Pons (tissue), 1 donor: ENCODE measurements at places on chromosomes 4 and X.

GRCh38 chrX:70168238-70169188 lies 8.8 kb upstream of the DGAT2L6 start:
- DNase-seq = no peak

DNA sequence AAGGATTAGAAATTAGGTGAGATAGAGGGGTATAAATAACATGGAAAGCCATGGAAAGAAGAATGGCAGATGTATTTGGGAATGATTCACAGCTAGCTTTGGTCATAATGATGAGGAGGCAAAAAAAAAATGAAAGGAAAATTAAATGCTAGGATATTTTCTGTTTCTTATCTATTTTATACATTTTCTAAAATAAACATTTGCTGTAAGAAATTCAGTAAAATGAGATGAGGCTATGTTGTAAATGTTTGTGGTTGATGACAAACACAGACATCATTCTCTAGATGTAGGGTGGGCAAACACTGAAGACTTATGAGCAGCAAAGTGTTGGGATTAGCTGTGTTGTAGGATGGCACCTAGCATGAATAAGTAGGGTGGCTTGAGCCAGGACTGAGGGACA lies 407.1 kb downstream of the IL15 start:
- DNase-seq = no peak

- no peak for DNase-seq
These were observed 28.3 kb upstream of the OPHN1 start for GRCh38 chrX:68461576-68461975.

- DNase-seq = no peak
These were observed 345 bp downstream of the SLC6A8 start for GRCh38 chrX:153688071-153688470.

GRCh38 chrX:123899701-123900100 lies 39.8 kb downstream of the XIAP start:
- DNase-seq = no peak

GRCh38 chr4:152106781-152107321 lies 346.0 kb upstream of the GATB start:
- DNase-seq = no peak
